CD4-positive, alpha-beta T cell treated with Interleukin-1 beta for 1 hour (primary cell): ENCODE measurements at places on chromosomes 6 and 20.
A peak's percentile ranks its signal among the peaks of the same experiment; 100 is the strongest.

DNA sequence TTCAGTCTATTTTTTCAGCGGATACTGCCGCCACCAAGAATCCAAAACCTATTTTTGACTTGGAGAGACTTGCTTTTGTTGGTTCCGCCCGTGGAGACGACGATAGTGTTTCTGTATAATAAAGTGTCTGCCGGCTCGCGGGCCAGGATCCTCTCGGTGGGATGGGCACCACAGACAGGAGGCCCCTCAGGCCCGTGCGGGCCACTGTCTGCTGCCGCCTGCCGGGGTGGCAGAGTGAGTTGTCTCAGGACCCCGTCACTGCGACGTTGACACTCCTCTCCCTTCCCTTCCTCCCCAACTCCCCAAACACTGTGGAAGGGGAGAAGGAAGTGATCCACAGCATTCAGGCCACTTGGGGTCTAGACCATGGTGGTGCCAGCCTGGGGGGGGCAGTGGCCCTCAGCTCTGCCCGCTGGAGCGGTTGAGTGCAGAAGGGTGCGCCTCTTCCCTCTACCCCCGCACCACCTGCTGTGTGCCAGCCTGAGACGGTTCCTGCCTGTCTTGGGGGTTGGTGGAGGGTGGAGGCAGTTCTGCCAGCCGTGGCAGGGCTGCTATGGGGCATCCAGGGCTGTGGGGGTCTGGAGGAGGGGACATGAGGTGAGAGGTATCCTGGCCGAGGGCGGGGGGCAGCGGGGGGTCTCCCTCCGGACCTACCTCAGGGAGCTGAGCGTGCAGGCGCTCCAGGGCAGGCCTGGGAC is 17.5 kb downstream of the RBM38 start:
- DNase-seq = no peak

DNA sequence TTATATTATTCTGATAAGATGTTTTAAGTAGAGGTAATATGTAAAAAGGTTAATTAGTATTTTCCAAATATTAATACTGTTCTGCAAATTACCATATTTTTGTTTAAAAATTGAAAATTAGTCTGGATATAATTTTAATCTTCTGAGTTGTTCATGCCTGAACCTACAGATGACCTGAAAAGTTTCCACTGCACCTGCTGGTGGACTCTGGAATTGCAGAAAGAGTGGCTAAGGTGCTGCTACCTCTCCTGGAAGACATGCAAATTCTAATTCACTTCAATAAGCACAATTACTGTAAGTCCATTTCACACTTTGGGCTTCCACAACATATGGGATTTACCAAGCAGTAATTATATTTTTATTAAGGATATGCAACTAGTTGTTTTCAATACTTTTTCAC is 77.7 kb upstream of the OLIG3 start:
- DNase-seq = peak; percentile 64

DNA sequence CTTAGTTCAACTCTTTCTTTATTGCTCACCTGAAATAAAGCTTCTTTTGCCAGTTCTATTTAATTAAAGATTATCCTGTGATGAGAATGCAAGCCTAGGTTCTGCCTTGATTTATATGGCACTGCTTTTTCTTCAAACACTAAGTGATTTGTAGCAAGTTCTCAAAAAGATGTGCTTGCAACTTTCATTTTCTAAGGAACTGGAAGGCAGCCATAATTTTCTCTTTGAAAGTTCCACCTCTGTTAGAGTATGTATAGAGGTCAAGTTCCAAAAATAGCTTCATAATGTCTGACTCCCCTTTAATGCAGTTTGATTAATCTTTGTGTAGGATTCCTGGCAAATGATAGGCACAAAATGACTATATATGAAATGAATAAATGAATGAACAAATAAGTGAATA is 528.3 kb upstream of the FLRT3 start:
- DNase-seq = no peak

GRCh38 chr6:144013486-144013909 is 5.4 kb upstream of the PLAGL1 start:
- DNase-seq = peak; percentile 53

DNA sequence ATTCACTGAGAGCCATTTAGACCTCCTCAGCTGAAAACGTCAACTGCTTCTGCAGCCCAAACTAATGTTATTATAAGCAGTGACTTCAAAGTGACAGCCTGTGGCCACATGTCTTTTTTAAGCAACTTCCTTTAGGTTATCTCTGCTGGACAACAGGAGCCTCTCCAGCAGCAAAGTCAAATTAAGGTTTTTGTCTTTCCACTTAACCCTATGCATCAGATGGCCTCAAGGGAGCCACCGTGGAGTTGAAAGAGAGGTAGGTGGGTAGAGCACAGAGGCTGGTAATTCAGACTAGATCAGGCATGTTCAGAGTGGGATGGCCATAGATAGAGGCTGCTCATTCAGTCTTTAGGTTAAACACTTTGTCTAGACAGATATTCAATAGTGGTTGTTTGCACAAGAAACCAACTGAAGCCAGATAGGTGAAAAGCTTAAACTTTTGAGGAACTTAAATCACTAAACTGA is 300.6 kb upstream of the ECI2 start:
- no peak for DNase-seq

DNA sequence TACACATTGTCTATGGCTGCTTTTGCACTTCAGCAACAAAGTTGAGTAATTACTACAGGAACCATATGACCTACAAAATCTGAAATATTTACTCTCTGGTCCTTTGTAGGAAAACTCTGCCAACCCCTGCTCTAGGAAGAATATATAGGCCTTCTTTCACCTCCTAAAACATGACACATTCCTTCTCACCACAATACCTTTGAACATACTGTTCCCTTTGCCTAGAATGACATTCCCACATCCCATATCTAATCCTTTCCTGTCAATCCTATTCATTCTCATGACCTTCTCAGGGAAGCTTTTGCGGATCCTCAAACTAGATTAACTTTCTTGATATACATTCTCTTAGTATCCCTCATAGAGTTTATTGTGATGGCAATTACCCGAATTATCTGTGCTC is 18.0 kb upstream of the NCOA6 start:
- no peak for DNase-seq

GRCh38 chr20:13268953-13269352 is 47.9 kb downstream of the ISM1 start:
- no peak for DNase-seq

GRCh38 chr6:84764332-84765049 is at the start of gene TBX18:
TBX18 (minus strand) TSS chr6:84764598; CDS start chr6:84764181, 417 bp downstream.
- no peak for DNase-seq

DNA sequence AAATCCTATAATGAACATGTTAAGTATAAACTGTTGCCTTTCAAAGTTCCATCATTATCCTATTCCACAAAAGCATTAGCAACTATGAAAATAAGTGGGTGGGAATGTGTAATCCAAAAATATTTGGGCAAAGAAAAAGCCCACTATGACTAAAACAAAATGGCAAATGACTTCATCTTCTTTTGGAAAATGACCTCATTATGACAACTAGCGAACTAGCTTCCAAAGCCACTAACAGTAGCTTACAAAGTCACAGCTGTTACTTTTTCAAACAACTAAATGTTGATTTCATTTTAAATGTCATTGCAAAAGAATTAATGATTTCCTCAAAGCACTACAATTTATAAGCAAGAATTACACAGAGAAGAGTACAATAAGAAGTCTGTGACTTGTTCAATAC is 49.8 kb upstream of the RUNX2 start:
- no peak for DNase-seq

- no peak for DNase-seq
Measured at GRCh38 chr6:9924971-9925370, 489.9 kb downstream of the TFAP2A start.

DNA sequence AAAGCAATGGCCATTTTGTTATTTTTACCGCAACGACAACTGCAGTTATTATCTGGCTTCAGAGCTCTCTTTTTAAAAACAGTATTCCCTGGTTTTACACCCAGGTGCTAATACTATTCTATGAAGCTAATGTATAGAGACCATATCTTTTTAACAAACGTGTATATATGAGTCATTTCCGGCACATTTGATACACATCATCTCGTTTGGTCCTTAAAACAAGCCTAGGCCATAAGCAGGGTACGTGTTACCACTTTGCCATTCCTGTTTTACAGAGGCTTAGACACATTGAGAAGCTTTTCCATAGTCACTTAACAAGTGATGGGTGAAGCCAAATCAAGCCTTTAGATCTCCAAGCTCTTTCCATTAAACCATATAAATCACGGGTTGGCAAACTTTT is 5.5 kb downstream of the TRAF3IP2 start:
- no peak for DNase-seq
